ENCODE measurements at places on chromosomes 4 and X.

DNA sequence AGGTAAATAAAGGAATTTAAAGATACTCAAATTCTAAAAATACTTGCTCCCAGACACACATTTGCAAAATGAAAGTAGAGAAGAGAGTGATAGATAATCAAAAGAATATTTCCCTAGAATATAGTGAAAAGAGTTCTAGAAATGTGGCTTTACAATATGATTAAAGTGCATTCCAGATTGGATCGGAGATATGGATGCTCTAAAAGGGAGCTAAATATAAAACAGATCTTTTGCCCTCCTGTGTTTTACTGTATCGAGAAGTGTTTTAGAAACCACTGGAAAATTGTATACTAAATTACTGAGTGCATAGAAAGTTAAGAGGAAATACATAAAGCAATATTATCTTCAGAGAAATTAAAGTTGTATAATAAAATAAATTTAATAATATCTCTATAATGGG, 1392.0 kb downstream of the TECRL start:
- DNase-seq = no peak

GRCh38 chrX:47960406-47960805, 43.4 kb downstream of the ZNF182 start:
- no peak for DNase-seq

DNA sequence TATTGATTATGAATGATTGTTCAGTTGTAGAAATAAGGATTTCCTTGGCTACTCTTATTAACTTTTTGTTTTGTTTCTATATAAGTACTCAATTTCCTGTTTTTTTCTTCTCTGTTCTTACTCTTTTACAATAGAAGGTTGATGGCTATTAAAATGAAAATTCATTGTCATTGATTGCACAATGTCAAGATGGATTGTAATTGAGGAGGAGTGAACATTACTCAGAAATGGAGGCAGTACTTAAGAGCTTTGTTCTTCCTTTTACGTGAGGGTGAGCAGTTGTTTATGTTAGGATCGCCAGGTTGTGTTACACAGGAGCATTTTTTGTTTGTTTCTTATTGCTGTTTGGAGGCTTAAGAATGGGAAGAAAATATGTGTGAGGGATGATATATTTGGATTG, 2062.4 kb downstream of the ARAP2 start:
- DNase-seq = no peak

GRCh38 chr4:88109123-88109881, 49.1 kb downstream of the ABCG2 start:
- DNase-seq = peak; percentile 6

GRCh38 chr4:81682492-81682891, 210.8 kb upstream of the RASGEF1B start:
- peak; percentile 28 for DNase-seq

DNA sequence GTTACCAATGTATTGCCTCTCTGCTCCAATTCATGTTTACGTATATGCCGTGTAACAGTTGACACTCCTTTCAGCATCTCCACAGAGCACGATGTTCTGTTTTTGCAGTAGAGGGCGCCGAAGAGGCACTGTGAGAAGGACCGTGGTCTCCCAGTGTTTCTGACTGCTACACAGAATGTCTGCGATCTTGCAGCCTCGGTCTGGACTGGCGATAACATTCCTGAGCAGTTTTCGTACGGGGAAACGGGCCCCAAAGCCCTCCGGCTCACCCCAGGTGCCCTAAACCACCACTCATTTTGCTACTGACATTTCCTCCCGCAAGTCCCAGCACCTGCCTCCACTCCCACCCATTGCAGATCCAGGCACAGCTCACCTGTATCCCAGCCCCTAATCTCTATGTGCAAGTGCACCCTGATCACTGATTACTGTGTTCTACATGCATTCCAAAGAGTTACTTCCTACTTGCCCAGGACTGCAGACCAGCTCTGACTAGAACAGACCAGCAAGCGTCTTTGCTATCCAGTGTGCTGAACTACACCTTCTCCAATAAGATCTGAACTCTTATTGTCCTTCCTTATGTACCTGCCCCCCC, 12.4 kb upstream of the NFXL1 start:
- DNase-seq = peak; percentile 83

DNA sequence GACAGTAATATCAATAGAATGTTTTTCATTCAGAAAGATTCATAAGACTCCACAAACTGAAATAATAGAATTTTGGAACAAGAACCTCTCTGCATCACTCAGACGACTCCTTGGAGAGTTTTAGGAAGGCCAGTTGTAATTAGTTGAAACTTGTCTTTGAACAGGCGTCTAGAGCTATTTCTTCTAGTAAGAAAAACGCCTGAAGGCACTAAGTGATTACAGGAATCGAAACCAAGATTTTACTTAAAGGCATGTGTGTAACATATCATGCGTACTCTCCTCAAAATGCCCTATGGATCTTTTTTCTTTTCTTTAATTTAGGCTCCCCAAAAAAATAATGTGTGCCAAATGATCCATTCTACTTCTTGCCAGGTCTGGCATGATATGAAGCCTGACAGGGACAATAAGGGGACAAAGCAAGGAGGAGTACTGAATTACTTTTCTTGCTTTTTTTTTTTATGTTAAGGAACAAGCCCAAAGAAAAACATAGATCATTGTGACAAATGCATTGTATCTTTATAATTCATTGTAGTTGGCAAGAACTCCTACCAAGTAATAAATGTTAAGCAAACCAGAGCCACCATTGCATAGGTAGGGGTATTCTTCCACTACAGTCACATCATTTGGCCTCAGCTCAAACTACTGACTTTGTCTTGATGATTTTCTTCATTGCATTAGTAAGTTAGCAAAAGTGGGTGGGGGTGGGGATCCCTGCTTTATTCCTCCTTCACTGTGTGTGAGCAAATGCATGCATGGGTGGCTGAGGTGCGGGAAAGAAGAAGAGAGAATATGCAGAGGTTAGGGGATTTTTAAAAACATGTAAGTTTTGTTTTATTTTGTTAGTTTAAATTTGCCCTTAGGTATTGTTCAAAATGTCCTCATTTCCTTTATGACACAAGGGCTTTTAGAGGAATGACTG, 79.9 kb upstream of the ATOH1 start:
- DNase-seq = no peak

GRCh38 chr4:127210893-127211649, 421.7 kb upstream of the INTU start:
- DNase-seq = no peak

GRCh38 chrX:119692191-119693039, 553 bp downstream of the SEPTIN6 start:
- peak; percentile 61 for DNase-seq

- DNase-seq = no peak
These were observed 51.5 kb downstream of the IL1RAPL1 start for GRCh38 chrX:28638775-28639174.

- DNase-seq = no peak
These were observed 74.7 kb downstream of the CHRNA9 start for GRCh38 chr4:40409835-40410234.

DNA sequence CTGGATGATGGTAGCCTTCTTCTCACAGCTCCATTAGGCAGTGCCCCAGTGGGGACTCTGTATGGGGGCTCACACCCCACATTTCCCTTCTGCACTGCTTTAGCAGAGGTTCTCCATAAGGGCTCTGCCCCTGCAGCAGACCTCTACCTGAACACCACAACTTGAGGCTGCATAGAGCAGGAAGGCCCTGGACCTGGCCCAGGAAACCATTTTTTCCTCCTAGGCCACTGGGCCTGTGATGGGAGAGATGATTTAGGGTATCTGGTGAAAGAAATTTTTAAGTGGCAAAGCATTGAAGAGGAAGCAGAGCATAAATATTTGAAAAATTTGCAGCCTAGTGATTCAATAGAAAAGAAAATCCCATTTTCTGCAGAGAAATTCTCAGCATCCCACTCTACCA, 17.3 kb downstream of the F8A3 start:
- no peak for DNase-seq

GRCh38 chr4:54065282-54066087, 1.1 kb upstream of the CHIC2 start:
- DNase-seq = no peak

GRCh38 chr4:42446823-42447222, 49.5 kb downstream of the SHISA3 start:
- no peak for DNase-seq

DNA sequence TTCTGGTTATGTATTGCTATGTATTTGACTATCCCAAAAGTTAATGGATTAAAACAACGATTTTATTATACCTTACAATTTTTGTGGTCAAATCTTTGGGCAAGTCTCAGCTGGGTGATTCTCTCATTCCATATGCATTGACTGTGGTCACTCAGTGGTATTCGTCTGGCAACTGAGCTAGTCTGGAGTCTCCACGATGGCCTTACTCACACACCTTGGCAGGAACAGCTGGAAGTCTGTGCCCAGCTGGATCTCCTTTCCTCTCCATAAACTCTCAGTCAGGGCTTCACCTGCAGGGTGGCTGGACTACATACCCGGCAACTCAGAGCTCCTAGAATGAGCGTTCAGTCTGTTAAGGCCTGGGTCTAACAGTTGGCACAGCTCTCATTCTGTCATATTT, 141.1 kb upstream of the WDFY3 start:
- no peak for DNase-seq

DNA sequence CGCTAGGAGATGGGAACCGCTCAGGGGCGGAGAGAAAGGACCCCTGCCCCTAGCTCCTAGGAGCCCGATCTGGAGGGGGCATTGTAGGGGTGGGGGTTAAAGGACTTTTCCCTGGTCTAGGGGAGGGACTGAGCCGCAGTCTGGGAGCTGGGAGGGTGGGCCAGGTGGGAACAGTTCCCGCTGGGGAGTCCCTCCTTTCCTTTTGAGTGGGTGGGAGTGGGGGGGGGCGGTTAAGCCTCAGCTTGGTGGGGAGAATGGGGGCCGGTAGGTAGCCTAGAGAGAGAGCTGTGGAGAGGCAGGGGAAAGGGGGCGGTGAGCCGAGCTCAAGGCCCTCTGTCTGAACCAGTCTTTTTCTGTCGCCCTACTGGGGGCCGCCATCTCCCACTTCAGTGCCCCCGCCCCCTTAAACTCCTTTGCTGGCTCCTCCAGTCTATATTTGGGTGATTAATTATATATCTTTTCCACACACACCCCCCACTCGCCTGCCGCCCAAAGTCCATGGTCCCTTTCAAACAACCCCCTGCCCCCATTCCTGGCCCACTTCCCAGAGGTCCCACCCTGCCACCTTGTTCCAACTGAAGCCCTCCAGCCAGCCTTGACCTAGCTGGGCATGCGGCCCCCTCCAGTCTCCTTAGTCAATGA, 822 bp downstream of the ZNF275 start:
- DNase-seq = no peak

DNA sequence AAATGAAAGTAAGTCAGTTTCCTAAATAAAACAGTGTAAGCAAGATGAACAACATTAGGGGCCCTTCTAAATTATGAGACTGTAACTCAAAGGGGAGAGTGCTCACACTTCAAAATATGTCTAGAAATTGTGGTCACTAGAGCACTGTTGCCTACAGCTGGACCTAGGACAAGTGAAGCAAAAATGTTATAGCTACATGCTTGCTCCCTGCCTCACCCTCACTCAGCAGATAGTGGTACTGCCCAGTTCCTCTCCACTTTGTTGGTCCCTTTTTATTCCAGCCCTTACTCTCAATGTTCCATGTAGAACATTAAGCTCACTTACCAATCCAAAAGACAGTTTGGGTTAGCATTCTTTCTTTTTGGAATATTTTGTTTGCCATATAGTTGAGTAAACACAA, 147.3 kb downstream of the GRIA3 start:
- no peak for DNase-seq

GRCh38 chr4:90254357-90254756, 127.2 kb downstream of the CCSER1 start:
- no peak for DNase-seq

GRCh38 chr4:48722509-48723446, 57.3 kb downstream of the FRYL start:
- no peak for DNase-seq

DNA sequence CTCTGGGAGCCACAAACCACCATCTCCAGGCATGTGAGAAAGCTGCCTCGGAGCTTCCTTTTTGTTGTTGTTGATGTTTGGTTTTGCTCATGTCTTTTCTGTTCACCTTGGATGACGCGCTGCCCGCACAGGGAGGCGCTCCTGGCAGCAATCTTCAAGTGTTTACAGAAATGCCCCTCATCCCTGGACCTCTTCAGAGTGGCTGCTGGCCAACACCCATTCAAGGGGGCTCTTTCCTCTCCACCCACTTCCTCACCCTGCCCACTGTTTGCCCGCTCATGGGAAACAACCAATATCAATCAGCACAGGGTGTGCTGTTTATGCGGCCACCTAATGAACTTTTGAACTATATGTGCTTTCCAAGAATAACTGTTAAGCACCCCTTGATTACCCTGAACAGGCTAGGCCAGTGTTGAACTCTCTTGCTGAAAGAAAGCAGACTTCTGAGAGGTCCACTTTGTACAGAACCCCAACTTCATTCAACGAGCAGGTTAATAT, 355.1 kb upstream of the CLNK start:
- no peak for DNase-seq

DNA sequence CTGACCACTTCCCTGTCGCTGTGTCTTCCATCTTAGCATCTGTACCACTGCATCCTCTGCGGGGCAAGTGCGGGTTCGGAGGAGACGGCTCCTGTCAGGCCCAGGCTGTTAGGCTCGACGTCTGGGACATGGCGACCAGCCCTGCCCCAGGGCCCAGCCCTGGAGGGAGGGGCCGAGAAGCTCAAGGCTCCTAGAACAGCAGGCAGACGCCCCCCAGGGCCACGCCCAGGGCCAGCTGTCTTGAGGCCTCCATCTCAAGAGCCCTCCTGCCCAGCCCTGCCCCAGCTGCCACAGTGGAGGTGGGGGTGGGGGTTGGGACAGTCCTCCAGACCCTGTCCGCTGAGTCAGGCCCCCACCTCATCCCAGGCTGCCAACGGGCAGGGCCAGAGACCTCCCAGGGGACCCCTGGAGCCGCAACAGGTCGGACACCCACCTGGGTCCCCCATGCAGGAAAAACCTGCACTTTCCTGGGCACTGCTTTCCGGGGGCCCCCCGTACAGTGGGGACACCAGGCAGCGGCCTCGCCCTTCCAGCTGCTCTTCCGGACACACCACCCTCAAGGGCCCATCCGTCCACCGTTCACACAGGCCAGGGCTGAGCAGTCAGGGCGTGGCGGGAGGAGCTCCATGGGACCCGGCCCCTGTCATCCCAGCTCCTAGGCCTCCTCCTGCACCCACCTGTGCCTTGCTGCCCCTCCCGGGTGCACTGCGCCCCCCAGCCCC, 83.1 kb downstream of the FAM53A start:
- DNase-seq = no peak

DNA sequence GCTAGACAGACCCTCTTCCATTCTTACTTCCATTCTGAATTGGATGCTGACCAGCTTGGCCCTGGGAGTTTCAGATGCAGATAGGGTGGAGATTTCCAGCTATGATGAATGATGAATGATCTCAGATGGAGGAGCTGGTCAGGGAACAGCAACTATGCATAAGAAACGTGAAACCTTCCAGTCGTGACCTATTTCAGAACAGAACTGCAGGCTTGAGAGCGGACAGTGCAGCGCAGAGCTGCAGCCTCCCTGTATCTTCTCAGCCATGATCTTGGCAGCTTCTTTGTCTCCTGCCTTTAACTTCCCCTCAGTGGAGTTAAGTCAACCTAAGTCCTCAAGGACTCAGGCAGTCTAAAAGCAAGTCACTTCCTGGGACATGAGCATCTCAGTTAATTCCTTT, 43.3 kb upstream of the HAND2 start:
- no peak for DNase-seq

GRCh38 chr4:22522206-22522605, 6.3 kb upstream of the ADGRA3 start:
- DNase-seq = no peak
